ENCODE measurements at places on chromosomes 2 and 18.

DNA sequence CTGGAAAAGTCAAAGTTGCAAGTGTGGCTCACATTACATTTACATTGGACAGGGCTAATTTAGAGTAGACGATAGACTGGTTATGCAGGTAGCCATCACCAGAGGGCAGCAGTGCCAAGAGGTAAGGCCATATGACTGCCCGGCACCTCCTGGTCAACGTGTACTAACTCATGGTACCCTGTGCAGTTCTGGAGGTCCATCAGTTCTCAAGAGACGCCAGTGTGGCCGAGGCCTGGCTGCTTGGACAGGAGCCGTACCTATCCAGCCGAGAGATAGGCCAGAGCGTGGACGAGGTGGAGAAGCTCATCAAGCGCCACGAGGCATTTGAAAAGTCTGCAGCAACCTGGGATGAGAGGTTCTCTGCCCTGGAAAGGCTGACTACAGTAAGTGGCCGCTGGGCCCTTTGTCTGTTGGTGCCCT lies 65.8 kb upstream of the EML6 start:
- DNase-seq, result peak; percentile 15

DNA sequence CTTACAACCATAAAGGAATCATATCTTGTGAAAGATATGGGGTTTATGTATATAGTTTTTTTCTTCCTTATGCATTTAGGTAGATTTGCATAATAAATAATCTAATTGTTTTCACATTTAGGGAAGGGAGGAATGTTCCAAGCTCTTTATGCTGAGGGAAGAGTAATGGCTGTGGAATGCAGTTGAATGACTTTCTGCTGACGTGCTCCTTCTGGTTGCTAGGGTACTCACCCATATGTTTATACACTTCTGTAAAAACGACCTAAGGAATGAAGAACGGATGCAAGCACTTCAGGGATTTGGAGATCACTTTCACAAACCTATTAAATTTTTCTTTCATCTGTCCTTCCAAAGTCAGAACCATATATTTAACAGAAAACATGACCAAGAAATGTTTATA lies 29.2 kb upstream of the PPP4R1 start:
- no peak for DNase-seq

DNA sequence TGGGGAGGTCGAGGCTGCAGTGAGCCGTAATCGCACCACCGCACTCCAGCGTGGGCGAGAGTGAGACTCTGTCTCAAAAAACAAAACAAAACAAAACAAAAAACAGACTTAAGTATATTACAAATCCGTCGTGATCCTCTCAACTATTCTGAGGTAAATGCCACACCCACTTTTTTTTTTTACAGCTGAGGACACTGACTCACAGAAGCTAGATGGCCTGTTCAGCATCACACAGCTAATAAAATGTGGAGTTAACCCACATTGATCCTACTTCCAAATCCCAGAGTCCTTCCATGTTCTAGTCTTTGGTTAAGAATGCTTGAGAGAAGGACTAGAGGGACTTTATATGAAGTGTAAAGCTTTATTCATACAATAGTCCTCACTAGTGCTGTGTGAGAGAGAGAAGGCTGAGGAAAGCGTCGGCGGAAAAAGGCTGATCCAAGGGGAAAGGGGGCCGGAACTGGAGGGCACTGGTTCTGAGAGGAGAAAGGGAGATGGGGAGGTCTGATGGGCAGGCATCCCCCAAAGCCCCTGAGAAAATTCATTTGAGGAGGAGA lies 627 bp downstream of the RNF25 start:
- DNase-seq, result no peak

DNA sequence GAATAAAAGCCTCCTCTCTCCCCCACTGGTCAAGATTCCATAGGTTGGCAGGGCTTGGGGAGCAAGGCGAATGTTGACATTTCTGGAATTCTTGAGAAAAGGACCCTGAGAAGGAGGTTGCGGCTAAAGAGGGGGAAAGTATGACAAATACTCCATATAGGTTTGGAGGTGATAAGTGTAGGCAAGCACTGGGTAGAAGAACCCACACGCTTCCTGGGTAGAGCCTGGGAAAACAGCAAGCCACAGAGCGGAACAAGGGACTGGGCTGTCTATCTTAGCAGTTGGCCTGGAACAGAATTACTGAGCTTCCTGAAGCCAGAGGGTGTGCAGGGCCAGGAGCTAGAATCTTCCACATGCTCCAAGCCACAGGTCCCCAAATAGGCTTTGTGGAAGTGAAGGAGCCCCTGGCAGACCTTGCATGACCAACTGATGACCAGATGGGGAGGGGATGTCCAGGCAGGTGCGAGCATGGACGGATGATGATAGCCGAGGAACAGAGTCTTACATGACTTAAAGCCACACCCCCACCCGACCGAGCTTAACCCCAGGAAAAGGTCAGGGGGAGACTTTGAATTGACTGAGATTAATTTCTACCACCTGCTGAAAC lies 9.9 kb downstream of the PRKAG3 start:
- no peak for DNase-seq
